Endothelial cell (in vitro differentiated cells): ENCODE measurements at places on chromosomes 6 and 20. TPM values are rescaled to one million over a fixed set of nuclear protein-coding genes. Genes with fewer than 3 reads are reported as not detected.
A peak's percentile ranks its signal among the peaks of the same experiment; 100 is the strongest.

Gene MYMX
- 11.2 TPM for total RNA-seq

Gene TDP2
- 33.9 TPM for total RNA-seq

Gene CLVS2
- total RNA-seq: 0.28 TPM

Gene TREML1
- 2.3 TPM for total RNA-seq

Gene FAM217A
- total RNA-seq: not detected

Gene LST1
- 1.7 TPM for total RNA-seq

Gene OR2B6
- not detected for total RNA-seq

Gene BMP2
- total RNA-seq: 1.1 TPM

Gene IMPG1
- total RNA-seq: not detected

Gene DNMT3B
- total RNA-seq: 77.9 TPM

Gene TMEM14B
- 52.6 TPM for total RNA-seq

DNA sequence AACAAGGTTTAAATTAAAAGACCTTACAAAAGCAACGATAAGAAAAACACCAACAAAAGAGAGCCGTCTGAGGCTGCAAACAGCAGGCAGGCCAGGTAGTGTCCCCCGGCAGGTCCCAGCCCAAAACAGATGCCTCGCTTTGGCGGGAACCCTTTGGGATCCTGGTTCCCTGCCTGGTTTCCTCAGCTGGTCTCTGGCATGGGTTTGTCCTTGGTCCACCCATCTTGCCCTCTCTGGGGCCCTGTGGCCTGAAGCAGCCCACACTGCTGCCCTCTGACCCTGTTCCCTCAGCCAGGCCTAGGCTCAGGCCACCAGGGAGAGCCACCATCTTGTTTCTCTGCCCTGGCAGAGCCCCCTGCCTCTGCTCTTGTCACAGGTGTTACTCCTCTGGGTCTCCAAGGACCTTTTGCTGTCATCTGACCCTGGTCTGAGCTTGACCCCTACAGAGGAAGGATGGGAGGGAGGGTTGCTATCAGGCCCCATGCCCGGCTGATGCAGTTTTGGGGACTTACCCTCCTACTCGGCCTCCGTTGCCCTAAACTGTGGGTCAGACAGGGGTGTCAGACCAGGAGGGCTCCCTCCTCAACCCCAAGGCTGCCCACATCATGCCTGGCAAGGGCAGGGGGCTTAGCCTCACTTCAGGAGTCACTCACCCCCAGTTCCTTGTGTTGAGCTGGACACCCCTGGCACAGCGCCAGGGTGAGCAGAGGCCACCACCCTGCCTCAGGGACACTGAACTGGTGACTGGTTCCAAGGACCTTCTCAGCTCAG lies 30.6 kb upstream of the GRM4 start:
- no peak overlapping the region for H3K4me3 ChIP-seq
- no peaks in the 10 kb centered on the region for H3K4me1 ChIP-seq
- DNase-seq: no peak
- no peaks in the 10 kb centered on the region for H3K36me3 ChIP-seq
- peaks cover 4% of the 10 kb centered on the region for H3K27me3 ChIP-seq

DNA sequence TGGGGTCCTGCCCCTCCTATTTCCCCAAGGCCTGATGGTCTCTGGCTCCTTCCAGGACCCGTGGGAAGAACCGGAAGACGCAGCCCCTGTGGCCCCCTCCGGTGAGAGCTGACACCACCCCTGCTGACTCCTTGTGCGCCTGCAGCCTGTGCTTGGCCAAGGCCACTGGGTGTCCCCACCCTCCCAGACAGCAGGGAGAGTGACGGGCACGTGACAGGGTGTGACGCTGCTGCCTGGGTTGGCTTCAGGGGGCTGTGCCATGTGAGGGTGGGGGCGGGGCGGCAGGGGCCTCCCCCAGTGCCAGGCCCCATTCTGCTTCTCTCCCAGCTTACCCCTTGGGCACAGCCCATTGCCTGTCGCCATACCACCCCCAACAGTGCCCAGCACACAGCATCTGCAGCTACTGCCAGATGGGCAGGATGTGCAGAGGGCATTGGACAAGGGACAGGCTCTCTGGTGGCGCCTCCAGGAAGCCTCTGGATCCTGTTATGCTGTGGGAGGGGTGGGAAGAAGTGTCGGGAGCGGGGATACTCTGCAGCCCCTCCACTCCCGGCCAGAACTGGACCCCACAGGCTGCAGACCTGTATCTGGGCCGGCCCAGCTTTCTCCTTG lies 2.9 kb downstream of the BIRC7 start:
- DNase-seq: no peak
- H3K36me3 ChIP-seq: no peaks in the 10 kb centered on the region
- no peaks in the 10 kb centered on the region for H3K4me1 ChIP-seq
- H3K27me3 ChIP-seq: peaks cover 3% of the 10 kb centered on the region
- H3K4me3 ChIP-seq: no peak overlapping the region

GRCh38 chr20:34110745-34111641 lies 1.1 kb downstream of the EIF2S2 start:
- DNase-seq: peak; percentile 53
- H3K4me1 ChIP-seq: peaks cover 46% of the 10 kb centered on the region
- peaks cover 16% of the 10 kb centered on the region for H3K36me3 ChIP-seq
- peaks cover 13% of the 10 kb centered on the region for H3K27me3 ChIP-seq
- H3K27ac ChIP-seq: peak overlapping the region; percentile 97
- peak overlapping the region; percentile 99 for H3K4me3 ChIP-seq

- peaks cover 3% of the 10 kb centered on the region for H3K27me3 ChIP-seq
- H3K4me3 ChIP-seq: no peak overlapping the region
- DNase-seq: no peak
- no peaks in the 10 kb centered on the region for H3K36me3 ChIP-seq
- H3K4me1 ChIP-seq: no peaks in the 10 kb centered on the region
Observed at GRCh38 chr6:73537677-73538076, 16.8 kb upstream of the EEF1A1 start.

GRCh38 chr6:36326356-36326995 lies 10.2 kb downstream of the BNIP5 start:
- H3K4me3 ChIP-seq: no peak overlapping the region
- no peak overlapping the region for H3K27ac ChIP-seq
- peaks cover 3% of the 10 kb centered on the region for H3K36me3 ChIP-seq
- DNase-seq: no peak

GRCh38 chr6:29925727-29926412 lies 16.5 kb upstream of the HLA-A start:
- H3K27me3 ChIP-seq: peaks cover 14% of the 10 kb centered on the region
- H3K4me3 ChIP-seq: peak overlapping the region; percentile 87
- no peaks in the 10 kb centered on the region for H3K36me3 ChIP-seq

DNA sequence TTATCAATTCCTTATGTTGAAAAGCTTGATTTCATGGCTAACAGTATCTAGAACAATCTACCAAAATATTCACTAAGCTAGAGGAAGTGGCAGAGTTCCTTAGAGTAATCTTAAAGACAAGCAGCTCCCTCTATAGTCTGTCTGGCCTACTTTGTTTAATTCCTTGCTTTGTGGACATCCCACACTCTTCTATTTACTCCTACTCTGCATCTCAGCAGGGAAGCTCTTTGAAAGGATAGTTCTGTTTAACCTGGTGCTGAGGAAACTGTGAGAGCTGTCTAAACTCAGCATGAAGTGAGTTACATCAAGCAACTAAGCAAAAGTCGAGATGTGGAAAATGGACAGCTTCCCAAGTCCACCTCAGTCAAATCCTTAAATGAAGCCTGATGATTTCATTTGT lies 4.3 kb downstream of the REV3L start:
- H3K27me3 ChIP-seq: peaks cover 4% of the 10 kb centered on the region
- H3K4me1 ChIP-seq: peaks cover 26% of the 10 kb centered on the region
- DNase-seq: no peak
- H3K4me3 ChIP-seq: no peak overlapping the region
- H3K27ac ChIP-seq: no peak overlapping the region

DNA sequence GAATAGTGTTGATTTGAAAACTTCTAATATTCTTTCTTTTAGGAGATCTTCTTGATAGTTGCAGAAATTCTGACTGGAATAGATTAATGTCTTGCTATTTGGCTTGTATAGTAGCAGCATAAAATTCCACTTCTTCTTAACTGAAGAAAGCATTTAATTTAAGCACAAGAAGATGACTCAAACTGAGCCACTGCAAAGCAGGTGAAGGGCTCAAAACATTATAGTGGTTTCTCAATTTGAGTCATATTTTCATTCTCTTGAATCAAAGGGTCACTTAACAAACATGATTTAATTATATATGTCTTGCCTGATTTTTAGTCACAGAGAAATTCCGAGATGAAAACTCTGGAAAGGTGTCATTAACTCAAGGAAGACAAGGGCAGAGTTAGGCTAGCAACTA lies 239.3 kb downstream of the ZNF217 start:
- no peaks in the 10 kb centered on the region for H3K36me3 ChIP-seq
- no peak overlapping the region for H3K27ac ChIP-seq
- no peak overlapping the region for H3K4me3 ChIP-seq
- H3K27me3 ChIP-seq: no peaks in the 10 kb centered on the region

DNA sequence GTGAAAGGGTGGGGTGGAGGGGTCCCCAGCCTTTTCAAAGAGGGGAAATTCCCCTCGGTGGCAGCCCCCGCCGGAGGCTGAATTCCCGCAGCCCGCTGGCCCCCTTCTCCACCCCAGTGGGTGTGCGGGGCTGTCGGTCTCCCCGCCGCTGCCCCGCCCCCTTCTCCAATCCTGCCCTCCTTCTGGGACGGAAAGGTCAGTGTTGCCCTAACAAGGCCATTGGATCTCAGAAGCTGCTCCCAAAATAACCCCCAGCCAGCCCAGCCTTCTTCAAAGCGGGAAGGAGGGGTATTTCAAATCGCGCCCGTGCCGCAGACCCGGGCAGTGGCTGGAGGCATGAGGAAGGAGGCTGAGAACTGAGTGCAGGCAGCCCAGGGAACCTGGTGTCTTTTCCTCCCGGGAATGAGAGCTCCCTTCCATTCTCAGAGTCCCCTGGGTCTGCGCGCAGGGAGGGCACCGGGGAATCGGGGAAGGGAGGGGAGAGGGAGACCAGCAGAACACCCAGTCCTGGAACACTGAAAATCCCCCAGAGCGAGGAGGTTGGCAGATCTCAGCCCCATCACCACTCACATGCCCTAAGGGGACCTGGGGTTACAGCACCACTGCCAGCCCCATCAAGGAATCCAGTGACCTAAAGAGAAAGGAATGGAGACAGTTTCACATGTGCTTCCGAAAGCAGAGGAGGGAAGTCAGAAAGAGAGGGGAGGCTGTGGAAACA lies at the start of gene JPH2:
Gene JPH2, minus strand, starts transcription at position 135 of the 718 bp plus-strand sequence. CDS start 483 bp downstream, outside the sequence.
- DNase-seq: peak; percentile 40
- peaks cover 11% of the 10 kb centered on the region for H3K4me1 ChIP-seq
- H3K27ac ChIP-seq: no peak within 1 kb of the TSS
- no peaks in the 10 kb centered on the region for H3K36me3 ChIP-seq

DNA sequence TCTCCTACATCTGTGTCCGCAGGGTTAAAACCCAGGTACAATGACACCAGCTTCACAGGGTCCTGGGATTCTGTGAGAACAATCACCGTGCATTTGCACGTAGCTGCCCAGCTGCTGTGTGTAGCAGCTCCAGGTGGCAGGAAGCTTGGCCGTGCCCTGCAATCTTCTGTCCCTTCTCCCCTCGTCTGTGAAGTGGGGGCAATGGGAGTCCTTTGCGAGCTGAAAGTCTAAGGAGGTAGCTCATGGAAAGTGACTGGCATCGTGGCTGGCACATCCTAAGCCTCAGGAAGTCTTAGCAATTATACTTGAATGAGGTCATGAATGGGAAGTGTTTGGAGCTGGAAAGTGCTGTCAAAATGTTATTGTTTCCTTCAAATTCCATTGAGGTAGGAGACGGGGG lies 137.1 kb downstream of the SMOC2 start:
- H3K4me3 ChIP-seq: no peak overlapping the region
- no peaks in the 10 kb centered on the region for H3K36me3 ChIP-seq
- no peaks in the 10 kb centered on the region for H3K27me3 ChIP-seq
- H3K4me1 ChIP-seq: no peaks in the 10 kb centered on the region

GRCh38 chr6:158002249-158002950 lies 20.7 kb downstream of the SYNJ2 start:
- peak overlapping the region; percentile 93 for H3K27ac ChIP-seq
- no peak for DNase-seq
- peak overlapping the region; percentile 43 for H3K4me3 ChIP-seq
- peaks cover 19% of the 10 kb centered on the region for H3K27me3 ChIP-seq

DNA sequence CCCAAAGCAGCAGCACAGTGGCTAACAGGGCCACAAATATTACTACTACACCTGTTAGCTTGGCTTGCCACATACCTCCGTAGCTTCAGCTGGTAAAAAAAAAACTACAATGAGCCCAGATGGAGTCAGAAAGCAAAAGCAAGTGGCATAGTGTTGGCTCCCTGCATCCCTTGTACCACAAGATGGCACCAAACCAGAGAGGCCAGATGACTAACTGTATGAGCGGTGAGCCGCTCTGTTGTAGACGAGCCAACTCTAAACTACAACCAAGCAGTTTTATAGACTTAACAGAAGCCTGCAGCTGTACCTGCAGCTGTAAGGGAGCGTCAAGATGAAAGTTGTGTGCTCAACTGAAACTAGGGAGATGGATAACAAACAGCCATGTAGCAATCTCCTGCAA lies 84.5 kb upstream of the MCHR2 start:
- no peaks in the 10 kb centered on the region for H3K36me3 ChIP-seq
- DNase-seq: peak; percentile 7
- no peaks in the 10 kb centered on the region for H3K4me1 ChIP-seq
- H3K4me3 ChIP-seq: no peak overlapping the region
- peaks cover 1% of the 10 kb centered on the region for H3K27me3 ChIP-seq
- H3K27ac ChIP-seq: no peak overlapping the region

GRCh38 chr20:60046011-60046413 lies 87.8 kb downstream of the CDH26 start:
- peaks cover 2% of the 10 kb centered on the region for H3K27me3 ChIP-seq
- DNase-seq: no peak
- no peak overlapping the region for H3K27ac ChIP-seq
- peaks cover 23% of the 10 kb centered on the region for H3K4me1 ChIP-seq
- no peaks in the 10 kb centered on the region for H3K36me3 ChIP-seq

- no peaks in the 10 kb centered on the region for H3K36me3 ChIP-seq
- H3K27me3 ChIP-seq: no peaks in the 10 kb centered on the region
- no peak overlapping the region for H3K4me3 ChIP-seq
- no peak overlapping the region for H3K27ac ChIP-seq
- DNase-seq: no peak
Observed at GRCh38 chr6:19301980-19302379, 535.2 kb upstream of the ID4 start.

DNA sequence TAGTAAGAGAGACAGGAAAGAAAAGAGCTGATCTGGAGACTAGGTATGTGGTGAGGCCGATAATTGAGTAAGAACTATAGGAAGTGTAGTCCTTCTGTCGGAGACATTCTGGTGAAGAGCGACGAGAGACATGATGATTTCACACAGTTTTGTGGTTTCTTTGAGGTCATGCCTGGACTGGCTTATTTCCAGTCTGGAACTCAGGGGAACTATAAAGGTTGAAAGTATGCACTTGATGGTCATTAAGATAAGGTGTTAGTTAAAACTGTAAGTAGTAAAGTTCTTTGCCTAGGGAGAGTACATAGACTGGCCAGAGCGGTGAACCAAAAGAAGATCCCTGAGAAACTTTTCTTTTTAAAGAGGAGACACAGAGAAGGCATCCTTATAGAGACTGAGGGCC lies 68.8 kb downstream of the RFX6 start:
- H3K27ac ChIP-seq: no peak overlapping the region
- no peaks in the 10 kb centered on the region for H3K4me1 ChIP-seq
- no peak overlapping the region for H3K4me3 ChIP-seq
- DNase-seq: no peak
- H3K27me3 ChIP-seq: no peaks in the 10 kb centered on the region
- H3K36me3 ChIP-seq: no peaks in the 10 kb centered on the region

GRCh38 chr6:42171813-42172581 lies 1.2 kb upstream of the GUCA1A start:
- H3K36me3 ChIP-seq: no peaks in the 10 kb centered on the region
- no peak for DNase-seq
- no peak overlapping the region for H3K4me3 ChIP-seq
- H3K27me3 ChIP-seq: peaks cover 4% of the 10 kb centered on the region
- no peaks in the 10 kb centered on the region for H3K4me1 ChIP-seq

- H3K27me3 ChIP-seq: peaks cover 1% of the 10 kb centered on the region
- DNase-seq: no peak
- peaks cover 11% of the 10 kb centered on the region for H3K4me1 ChIP-seq
- peak overlapping the region; percentile 43 for H3K4me3 ChIP-seq
- no peak overlapping the region for H3K27ac ChIP-seq
Observed at GRCh38 chr6:14728396-14729024, 517.4 kb upstream of the JARID2 start.
